ENCODE measurements at places on chromosomes 5 and 9. TPM values are rescaled to one million over a fixed set of nuclear protein-coding genes. Genes with fewer than 3 reads are reported as not detected.

DNA sequence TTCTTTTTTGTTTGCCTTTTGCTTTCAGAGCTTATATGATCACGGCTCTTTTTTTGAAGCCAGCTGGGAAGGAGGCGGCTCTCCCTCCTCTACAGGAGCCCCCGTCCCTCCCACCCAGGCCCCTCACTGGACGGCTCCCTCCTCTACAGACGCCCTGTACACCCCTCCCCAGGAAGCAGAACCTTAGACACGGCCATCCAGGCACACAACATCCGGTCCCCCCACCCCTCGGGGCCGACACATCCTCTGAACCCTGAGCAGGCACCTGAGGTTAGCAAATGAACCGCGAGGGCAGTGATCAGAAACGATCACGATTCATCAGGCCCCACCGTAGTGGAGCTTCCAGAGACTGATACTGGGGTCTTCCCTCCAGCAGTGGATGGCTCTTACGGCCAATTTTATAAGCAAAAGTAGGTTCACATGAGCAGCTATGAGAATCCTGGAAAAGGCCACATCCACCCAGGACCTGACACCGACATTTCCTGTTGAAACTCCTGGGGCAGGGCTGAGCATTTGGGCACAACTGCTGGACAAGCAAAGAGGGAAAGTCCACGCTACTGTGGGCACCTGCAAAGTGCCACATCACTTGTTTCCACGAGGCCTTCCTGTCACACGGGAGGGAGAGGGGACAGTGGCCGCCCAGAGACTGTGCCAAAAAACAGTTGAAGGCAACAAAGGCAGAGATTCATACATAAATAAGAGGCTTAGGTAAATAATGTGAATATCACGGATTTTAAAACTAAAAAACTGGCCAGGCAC is 78.9 kb downstream of the SEMA4D start:
- DNase-seq: no peak

GRCh38 chr5:115064380-115064779 is 105.3 kb downstream of the TRIM36 start:
- peak; percentile 54 for DNase-seq

DNA sequence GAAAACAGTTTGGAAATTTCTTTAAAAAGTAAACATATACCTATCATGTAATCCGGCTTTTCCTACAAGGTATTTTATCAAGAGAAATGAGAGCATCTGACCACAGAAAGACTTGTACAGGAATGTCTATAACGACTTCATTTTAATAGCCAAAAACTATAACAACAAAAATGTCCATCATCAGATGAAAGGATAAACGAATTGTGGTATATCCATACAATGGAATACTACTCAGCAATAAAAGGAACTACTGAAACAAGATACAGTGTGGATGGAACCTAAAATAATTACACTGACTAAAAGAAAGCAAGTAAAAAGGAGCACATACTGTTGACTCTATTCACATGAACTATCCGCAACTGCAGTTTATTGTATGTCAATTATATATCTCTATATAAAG is 1.4 kb upstream of the FTMT start:
- DNase-seq: no peak

DNA sequence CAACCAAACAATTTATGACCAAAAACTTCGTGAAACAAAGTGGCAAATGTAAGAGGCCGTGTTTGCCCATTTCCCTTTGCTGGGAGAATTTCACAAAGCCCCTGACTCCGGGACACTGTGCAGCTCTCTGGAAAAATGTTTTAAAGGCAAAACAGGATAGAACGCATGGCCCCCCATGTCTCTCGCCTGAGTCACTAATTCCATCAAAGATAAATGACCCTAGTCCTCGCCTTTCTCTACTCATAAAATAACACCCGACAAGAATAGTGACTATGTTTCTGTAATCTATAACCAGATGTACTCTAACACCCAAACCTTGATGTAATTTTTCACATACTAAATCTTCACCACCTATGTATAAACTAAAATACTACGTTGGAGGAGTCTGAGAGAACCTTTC is 55.7 kb upstream of the SAP30L start:
- no peak for DNase-seq

- DNase-seq: no peak
Measured at GRCh38 chr5:79853028-79853427, 138.0 kb downstream of the MTX3 start.

GPR150 gene
- 0.22 TPM for polyA plus RNA-seq

LHFPL2 gene
- polyA plus RNA-seq: 39.6 TPM
